Activated CD8-positive, alpha-beta memory T cell treated with anti-CD3 and anti-CD28 coated beads, Interleukin-2, amount 10 ng/mL, durations not matched to agents 7 days and 5 days (primary cell): ENCODE measurements at places on chromosomes 7 and 10.

DNA sequence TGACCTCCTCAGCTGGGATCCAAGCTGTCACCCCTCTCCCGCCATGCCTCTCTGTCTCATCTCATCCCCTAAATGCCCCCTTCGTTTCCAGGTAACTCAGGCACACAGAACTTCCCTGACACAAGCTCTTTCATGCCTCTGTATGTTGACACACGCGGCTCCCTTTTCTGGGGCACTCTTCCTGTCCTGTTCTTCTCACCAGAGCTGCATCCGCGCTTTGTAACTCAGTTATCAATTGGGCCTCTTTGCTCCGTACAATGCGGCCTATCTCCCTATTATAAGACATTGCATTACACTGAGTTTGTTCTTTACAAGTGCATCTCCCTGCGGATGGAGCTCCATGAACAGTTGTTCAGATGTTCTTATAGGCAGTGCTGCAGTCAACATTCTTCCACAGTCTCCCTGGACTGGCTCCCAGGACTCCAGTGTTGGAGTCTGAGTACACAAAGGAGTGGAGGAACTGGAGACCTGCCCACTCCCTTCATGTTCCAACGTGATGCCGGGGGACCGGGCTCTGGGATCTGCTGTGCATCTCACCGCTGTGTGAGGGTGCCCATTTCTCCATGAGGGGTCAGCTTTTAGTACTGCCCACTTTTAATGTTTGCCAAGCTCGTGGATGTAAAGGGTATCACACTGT is 56.9 kb upstream of the TNS3 start:
- DNase-seq: no peak

DNA sequence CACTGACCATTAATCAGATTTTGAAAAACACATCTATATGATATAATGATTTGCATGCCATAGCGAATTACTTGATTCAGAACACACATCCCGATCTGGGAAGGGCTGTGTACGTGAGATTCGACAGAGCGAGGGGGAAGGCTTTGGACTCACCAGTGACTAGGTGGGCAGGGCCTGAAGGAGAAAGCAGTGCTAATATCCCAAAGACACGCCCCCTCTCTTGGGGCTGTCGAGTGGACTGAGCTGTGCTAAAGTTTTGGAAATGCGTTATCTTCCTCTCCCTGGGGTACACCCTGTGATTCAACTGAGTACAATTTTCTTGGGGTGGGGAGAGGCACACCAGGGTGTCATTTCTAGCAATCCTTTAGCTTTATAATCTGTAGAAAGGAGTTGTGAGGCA is 1.8 kb downstream of the LRRC17 start:
- no peak for DNase-seq

GRCh38 chr10:23146258-23146657 is 45.9 kb upstream of the PTF1A start:
- DNase-seq: no peak

GRCh38 chr7:114864278-114864677 is 57.6 kb upstream of the MDFIC start:
- no peak for DNase-seq
